Stimulated activated CD8-positive, alpha-beta memory T cell treated with anti-CD3 and anti-CD28 coated beads, Interleukin-4, amount 100 ng/mL, for 1 hour (primary cell): ENCODE measurements at places on chromosomes 3 and 15.

- DNase-seq = no peak
Measured at GRCh38 chr3:42711491-42712343, 9.1 kb upstream of the HHATL start.

DNA sequence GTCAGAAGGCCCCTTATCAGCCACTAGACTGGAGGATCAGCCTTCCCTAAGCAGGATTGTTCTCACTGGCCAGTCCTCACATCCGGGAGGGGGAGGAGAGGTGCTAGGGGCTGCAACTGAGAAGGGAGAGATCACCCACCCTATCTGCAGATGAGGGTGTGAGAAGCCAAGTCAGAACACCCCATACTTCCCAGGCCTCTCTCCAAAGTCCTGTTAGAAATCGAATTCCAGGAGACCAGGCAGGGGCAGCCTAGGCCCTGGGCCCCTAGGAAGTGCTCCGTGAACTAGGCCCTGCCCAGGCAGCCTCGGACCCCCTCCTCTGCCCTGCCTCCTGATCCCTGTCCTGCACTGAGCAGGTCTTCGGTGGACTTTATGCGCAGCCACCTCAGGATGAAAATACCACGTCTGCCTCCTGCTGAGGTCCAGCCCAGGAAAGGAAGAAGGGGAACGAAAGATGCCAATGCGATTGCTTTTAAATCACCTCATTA lies 933 bp downstream of the DZIP1L start:
- DNase-seq = no peak

DNA sequence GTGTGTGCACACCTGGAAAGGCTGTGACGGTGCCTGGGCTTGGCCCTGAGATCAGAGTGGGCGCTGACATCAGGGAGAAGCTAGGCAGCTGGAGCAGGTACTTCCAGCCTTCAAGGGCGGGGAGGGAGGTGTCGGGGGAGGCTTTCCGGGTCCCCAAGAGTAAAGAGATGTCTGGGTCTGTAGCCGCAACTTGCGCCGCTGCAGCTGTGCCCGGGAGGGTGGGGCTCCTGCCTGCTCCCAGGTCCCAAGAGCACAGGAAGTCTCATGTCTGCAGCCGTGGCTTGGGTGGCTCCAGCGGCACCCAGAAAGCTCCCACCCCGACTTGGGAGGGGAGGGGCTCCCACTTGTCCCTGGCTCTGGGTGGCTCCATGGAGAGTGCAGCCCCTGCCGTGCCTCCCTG lies 103.2 kb upstream of the BNIP2 start:
- DNase-seq = no peak

GRCh38 chr15:44812029-44812517 lies 75.7 kb downstream of the TRIM69 start:
- DNase-seq = no peak

GRCh38 chr3:19256313-19256712 lies 108.0 kb downstream of the KCNH8 start:
- no peak for DNase-seq

DNA sequence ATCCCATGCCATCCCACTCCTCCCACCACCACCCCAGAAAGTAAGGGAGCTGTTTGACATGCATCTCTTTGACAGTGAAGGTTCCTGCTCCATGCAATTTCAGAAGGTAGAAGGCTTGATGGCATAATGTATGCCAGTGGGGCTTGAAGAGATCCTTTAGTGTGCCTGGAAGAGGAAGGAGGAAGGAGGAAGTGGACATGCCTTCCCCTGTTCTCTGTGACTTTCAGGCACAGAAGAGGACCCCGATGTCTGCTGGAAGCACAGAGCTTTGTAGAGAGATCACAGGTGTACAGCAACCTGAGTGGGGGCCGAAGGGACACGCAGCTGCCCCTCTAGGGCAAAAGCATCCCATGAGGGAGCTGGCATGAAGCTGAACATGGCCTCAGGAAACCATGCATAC lies 171.6 kb downstream of the CD47 start:
- no peak for DNase-seq

- no peak for DNase-seq
Measured at GRCh38 chr3:190911382-190911781, 48.9 kb upstream of the GMNC start.

GRCh38 chr3:11720304-11720898 lies 76.7 kb upstream of the VGLL4 start:
- no peak for DNase-seq

- DNase-seq = no peak
Measured at GRCh38 chr3:63508771-63509170, 143.7 kb upstream of the SNTN start.

GRCh38 chr15:32099956-32100684 lies 69.8 kb downstream of the CHRNA7 start:
- DNase-seq = no peak

GRCh38 chr3:57943525-57944495 lies 64.4 kb upstream of the FLNB start:
- no peak for DNase-seq

- DNase-seq = no peak
Measured at GRCh38 chr3:184632551-184633236, 71.1 kb downstream of the EPHB3 start.

DNA sequence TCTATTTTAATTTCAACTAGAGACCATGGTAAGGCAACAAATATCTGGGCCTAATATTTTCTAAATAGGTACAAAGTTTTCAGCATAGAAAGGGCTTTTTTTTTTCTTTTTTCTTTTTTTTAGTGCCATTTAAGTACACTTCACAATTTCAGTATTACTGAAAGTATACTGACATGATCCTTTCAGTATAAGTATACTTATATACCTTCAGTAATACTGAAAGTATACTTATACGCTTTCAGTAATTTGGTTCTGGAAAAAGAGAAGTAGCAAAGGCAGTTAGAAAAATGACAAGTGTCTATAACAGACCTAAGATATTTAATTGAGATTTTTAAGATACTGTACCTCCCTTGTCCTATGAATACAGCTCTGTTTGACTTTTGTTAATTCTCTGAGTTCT lies 339.2 kb downstream of the EPHA3 start:
- no peak for DNase-seq

- no peak for DNase-seq
Measured at GRCh38 chr15:73802431-73803041, 49.4 kb upstream of the INSYN1 start.

DNA sequence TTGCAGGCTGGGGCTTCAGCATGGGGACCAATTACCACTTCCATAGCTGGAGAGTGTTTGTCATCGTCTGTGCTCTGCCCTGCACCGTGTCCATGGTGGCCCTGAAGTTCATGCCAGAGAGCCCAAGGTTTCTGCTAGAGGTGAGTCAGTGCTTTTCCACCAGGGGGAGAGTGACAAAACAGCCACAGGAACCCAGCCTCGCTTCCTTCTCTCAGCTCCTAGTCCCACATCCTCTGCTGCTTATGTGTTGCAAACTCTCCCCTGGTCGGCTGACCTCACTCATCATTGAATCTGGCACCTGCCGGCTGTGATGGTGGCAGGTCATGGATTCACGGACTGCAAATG lies 158.3 kb downstream of the SV2B start:
- no peak for DNase-seq

DNA sequence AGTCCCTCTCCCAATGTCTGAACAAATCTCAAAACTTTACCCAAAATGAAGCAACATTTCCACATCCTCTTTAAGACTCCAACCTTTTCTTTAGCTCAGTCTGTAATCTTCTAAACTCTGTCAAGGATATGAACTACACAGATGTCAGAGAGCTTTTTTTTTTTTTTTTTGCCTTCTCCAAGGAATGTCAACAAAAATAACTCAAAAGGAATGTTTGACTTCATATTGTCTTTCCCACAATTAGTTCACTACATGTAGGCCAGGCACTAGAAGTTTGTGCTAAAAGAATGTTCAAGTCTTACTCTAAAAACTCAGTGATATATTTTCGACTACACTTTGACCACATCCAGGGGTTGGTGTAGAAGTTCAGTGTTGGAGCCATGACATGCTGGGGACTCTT lies 37.1 kb downstream of the ADAMTS9 start:
- no peak for DNase-seq

- no peak for DNase-seq
Measured at GRCh38 chr3:133701435-133702358, 40.0 kb upstream of the TOPBP1 start.

GRCh38 chr15:69782139-69782658 lies 315.5 kb downstream of the TLE3 start:
- DNase-seq = no peak

DNA sequence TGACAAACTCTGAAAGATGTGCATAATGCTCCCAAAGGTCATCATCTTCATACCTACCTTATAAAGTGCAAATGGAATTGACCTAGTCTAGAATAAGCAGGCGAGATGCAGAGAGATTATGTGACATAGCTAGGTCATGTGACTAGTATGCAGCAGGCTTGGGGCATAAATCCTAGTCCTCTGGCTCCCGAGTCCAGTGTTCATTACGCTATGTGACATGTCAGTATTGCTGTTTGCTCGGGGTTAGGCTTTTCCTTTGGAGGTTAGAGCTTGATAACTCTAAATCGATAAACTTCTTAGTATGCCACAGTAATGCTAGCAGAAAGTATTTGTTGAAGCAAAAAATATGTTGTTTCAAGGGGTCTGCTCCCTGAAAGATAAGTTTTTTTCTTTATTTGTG lies 481.7 kb upstream of the TPRG1 start:
- no peak for DNase-seq

GRCh38 chr15:40008061-40008765 lies 30.8 kb downstream of the SRP14 start:
- DNase-seq = no peak

GRCh38 chr15:70492240-70493177 lies 270.8 kb downstream of the UACA start:
- DNase-seq = peak; percentile 64

- DNase-seq = no peak
Measured at GRCh38 chr3:168645180-168645579, 549.5 kb upstream of the GOLIM4 start.

DNA sequence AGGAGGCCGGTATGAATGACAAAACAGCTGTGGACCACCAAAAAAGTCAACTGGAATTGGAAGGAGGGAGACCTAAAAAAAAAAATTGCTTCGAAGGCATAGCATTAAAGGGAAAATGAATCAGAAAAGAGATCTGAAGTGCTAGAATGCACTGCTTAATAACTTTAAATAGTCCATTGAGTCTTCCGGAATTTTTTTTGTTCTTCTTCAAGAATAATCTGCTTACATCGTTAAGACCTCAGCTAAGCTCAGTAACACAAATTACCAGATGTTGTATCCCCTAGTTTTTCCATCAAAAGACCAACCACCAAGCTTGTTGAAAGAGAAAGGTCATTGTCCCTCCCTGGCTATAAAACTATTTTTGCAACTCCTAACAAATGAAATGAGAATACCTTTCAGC lies 560.5 kb downstream of the NR2F2 start:
- DNase-seq = no peak
